ENCODE measurements at places on chromosomes 6 and 20. TPM values are rescaled to one million over a fixed set of nuclear protein-coding genes. Genes with fewer than 3 reads are reported as not detected.

RAB23 gene
- total RNA-seq = 8.4 TPM

ARMH2 gene
- not detected for total RNA-seq

UNC5CL gene
- total RNA-seq = 0.19 TPM

EFCAB8 gene
- total RNA-seq = not detected

HSPA1L gene
- total RNA-seq = 0.35 TPM

ZNF311 gene
- 5.0 TPM for total RNA-seq

GPR31 gene
- not detected for total RNA-seq

VWA7 gene
- total RNA-seq = 3.1 TPM

EGFL8 gene
- total RNA-seq = 3.1 TPM

DUSP15 gene
- total RNA-seq = not detected

SALL4 gene
- total RNA-seq = 0.61 TPM

RIPPLY2 gene
- not detected for total RNA-seq

TNXB gene
- total RNA-seq = 4.3 TPM

CTSZ gene
- 103 TPM for total RNA-seq

HUS1B gene
- total RNA-seq = 0.72 TPM

ELOVL4 gene
- 6.2 TPM for total RNA-seq

CCN6 gene
- total RNA-seq = not detected

PAK5 gene
- total RNA-seq = not detected

OARD1 gene
- 35.2 TPM for total RNA-seq

NFKBIL1 gene
- 30.3 TPM for total RNA-seq

FOXQ1 gene
- total RNA-seq = 5.6 TPM

ORC3 gene
- total RNA-seq = 19.4 TPM

ANKRD66 gene
- not detected for total RNA-seq

KCNQ5 gene
- 10.3 TPM for total RNA-seq

OR10C1 gene
- not detected for total RNA-seq

SRSF12 gene
- total RNA-seq = 1.1 TPM

CENPW gene
- 35.0 TPM for total RNA-seq

ID4 gene
- total RNA-seq = not detected

BTNL2 gene
- total RNA-seq = not detected

PABPC1L gene
- 182 TPM for total RNA-seq

ULBP3 gene
- 6.3 TPM for total RNA-seq

CALHM6 gene
- not detected for total RNA-seq

TMEM244 gene
- total RNA-seq = not detected

TOX2 gene
- 2.4 TPM for total RNA-seq

WFDC12 gene
- total RNA-seq = not detected

TRIM10 gene
- not detected for total RNA-seq

NNAT gene
- not detected for total RNA-seq

MEI4 gene
- not detected for total RNA-seq

TRIM40 gene
- not detected for total RNA-seq

HLA-DRB1 gene
- not detected for total RNA-seq

DEF6 gene
- 17.8 TPM for total RNA-seq

GRM4 gene
- not detected for total RNA-seq

EYS gene
- 1.6 TPM for total RNA-seq

F13A1 gene
- total RNA-seq = 0.65 TPM

MLN gene
- not detected for total RNA-seq

SLC4A11 gene
- 5.7 TPM for total RNA-seq

SLC22A23 gene
- 11.9 TPM for total RNA-seq
